ENCODE measurements at places on chromosomes 3 and 15.

DNA sequence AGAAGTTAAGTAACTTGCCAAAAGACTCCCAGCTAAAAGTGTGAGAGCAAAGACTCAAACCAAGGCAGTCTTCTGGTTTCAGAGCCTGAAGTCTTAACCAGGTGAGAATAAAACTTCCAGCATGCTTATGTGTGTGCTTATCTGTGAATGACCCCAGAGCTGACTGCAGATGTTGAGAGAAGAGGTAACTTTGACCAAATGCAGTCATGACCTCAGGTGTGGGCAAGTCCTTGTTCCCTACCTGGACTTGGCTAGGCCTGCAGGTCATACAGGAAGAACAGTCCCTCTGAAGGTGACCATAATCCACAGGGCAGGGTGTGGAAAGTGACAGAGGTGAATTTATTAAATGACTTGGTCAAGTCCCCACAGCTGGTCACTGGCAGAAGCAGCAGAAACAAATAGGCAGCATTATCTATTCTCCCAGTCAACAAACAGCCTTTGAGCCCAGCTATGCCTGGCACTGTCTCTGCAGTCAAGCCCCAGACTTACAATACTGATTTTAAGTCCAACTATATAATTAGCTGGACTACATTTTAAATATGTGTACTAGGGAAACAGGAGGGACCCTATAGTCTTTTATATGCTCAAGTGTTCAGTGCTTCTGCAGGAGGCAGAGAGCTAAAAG is 3.0 kb upstream of the CPEB1 start:
- DNase-seq: no peak

GRCh38 chr3:45350680-45351079 is 37.7 kb upstream of the LARS2 start:
- no peak for DNase-seq

DNA sequence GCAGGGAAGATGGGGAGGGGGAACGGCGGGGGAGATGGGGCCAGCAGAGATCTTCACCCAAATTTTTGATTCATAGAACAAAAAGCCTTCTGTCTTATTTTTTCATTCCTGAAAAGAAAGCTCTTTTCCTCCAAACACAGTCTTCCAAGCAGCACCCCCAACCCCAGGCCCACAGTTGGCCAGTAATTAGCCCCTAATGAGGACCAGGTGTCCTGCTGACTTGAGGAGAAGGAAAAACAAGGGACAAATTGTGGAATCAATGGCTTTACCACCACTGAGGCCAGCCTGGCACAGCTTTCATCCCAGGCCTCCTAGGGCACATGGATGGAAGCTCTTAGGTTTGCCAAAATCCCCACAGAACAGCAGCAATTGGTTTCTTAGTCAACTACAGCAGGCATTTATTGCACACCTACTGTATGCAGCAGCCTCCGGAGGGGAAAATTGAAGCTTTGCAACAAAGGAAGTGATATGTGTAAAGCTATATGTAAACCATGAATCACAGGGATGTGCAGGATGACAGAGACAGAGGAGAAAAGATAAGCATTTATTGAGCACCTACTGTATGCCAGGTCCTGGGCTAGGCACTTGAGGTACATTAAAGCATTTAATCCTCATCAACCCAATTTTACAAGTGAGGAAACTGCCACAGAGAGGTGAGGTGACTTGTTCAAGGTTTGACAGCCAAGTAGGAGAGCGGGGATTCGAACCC is 199.5 kb downstream of the TBC1D2B start:
- no peak for DNase-seq

DNA sequence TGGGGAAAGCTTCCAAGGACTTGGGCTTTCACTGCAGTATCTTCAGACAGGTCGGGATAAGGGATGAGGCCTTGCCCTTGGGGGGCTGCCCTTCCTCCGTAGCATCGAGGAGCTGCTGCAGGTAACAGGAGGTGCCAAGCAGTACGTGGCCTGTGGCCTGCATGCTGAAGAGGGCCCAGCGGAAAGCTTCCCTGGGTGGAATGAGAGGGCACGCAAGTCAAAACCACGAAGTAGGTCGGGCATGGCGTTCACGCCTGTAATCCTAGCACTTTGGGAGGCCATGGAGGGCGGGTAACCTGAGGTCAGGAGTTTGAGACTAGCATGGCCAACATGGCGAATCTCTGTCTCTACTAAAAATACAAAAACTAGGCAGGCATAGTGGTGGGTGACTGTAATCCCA is 12.9 kb downstream of the CIDEC start:
- DNase-seq: no peak

DNA sequence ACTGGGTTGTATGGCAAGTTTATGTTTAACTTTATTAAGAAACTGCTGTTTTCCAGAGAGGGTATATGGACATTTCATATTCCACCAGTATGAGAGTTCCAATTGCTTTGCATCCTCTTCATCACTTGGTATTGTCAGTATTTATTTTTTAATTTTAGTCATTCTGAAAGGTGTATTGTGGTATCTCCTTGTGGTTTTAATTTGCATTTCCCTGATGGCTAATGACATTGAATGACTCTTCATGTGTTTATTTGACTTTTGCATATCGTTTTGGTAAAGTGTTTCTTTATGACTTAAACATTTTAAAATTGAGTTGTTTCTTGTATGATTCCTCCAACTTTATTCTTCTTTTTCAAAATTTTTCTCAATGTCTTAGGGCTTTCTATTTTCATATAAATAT is 44.4 kb downstream of the IL1RAP start:
- no peak for DNase-seq

DNA sequence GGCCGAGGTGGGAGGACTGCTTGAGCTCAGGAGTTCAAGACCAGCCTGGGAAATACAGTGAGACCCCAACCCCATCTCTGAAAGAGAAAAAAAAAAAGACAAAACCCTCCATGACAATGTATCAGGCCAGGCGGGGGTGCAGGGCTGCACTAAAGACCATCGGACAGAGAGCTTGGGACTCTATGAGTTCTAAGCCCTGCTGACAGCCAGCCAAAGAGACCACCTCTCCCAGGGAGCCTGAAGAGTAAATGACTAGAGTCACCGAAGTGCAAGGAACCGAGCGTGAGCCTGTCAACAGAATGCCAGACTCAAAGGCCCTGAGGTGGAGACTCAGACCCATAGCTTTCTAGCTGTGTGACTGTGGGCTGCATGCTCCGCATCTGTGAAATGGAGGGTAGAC is 12.5 kb downstream of the POC1A start:
- no peak for DNase-seq

- no peak for DNase-seq
Measured at GRCh38 chr3:179244878-179245277, 6.0 kb downstream of the KCNMB3 start.

GRCh38 chr3:156483426-156483825 is 71.5 kb downstream of the SSR3 start:
- no peak for DNase-seq

GRCh38 chr3:32177702-32178198 is 60.7 kb upstream of the CMTM8 start:
- DNase-seq: no peak

DNA sequence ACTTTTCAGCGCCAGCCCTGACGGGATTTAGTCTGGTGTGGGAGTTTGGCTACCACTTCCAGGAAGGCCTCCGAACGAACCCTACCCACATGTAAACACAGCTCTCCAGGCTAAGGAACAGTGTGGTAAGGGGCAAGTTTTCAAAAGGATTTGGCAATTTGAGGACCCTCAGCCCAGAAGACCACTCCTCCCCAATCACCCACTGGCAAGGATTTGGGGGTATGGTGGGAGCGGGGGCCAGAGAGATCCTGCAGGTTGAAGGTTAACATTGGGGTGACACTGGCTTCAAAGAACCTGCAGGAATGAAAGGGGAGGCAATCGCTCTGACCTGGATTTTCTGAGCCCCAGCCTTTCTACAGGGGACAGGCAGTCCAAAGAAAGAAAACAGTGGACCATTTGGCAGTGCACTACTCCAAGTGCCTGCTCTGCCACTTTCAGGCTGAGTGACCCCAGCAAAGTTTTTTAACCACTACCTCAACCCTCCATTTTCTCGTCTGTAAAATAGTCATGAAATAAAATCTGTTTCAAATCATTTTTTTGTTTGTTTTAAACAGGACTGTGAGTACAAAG is 34.5 kb downstream of the ZIC4 start:
- no peak for DNase-seq

- DNase-seq: no peak
Measured at GRCh38 chr3:39548282-39548681, 80.8 kb downstream of the MOBP start.

DNA sequence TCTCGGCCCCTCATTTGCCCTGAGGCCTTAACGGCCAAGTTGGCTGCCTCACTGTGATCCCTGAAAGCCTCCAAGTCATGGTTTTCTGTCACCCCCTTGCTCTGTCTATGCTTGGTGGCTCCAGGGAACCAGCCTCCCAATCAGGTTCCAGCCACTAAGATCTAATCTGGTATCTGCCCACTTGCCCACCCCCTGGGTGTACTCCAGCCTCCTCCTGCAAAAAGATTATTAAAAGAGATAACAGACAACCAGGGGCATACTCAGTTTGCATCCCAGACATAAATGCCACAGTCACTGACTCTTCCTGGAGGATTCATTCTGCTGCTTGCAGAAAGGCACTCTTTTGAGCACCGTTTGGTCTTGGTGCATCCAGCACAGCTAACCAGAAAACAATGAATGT is 103.9 kb downstream of the NTRK3 start:
- DNase-seq: no peak

DNA sequence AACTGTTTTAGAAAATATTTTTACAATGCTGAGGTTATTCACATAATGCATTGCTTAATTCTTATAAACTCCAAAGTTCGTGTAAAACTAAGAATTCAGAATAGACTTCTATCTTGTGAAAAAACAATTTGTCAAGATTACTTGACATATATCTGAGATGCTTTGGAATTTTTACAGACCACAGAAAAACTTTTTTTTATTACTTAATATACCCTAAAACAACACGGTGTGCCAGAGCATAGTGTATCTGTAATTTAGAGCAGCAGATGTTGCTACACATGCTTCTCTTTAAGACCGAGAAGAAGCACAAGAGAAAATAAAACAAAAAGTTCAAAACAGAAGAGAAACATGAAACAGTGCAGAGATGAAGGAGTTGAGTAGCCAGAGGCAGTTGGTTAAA is 26.4 kb downstream of the ASB7 start:
- DNase-seq: no peak

DNA sequence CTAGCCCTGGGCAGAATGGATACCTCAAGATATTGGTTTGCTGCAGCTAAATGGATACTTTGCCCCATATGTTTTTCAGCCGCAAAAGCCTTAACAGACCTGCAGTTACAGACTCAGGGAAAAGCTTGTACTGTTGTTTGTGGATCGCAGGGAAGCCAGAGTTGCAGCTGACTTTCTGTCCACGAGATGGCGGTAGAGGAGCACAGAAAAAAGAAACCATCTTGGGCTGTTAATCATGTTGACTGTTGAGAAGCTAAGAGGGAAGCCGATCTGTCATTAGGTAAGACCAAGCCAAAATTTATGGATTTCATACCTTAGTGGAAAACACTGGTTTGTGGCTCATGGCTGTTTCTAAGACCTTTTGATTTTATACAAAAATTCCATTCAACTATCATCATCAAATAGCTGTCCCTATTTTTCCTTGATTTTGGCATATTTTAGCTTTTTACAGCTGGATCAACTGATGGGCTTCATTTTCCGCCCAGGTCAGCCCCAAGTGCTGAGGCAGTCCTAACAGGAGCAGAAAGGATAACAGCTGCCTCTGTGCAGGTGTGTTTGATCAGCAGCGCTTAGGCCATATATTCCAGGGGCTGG is 205.7 kb upstream of the ZPLD1 start:
- peak; percentile 60 for DNase-seq

DNA sequence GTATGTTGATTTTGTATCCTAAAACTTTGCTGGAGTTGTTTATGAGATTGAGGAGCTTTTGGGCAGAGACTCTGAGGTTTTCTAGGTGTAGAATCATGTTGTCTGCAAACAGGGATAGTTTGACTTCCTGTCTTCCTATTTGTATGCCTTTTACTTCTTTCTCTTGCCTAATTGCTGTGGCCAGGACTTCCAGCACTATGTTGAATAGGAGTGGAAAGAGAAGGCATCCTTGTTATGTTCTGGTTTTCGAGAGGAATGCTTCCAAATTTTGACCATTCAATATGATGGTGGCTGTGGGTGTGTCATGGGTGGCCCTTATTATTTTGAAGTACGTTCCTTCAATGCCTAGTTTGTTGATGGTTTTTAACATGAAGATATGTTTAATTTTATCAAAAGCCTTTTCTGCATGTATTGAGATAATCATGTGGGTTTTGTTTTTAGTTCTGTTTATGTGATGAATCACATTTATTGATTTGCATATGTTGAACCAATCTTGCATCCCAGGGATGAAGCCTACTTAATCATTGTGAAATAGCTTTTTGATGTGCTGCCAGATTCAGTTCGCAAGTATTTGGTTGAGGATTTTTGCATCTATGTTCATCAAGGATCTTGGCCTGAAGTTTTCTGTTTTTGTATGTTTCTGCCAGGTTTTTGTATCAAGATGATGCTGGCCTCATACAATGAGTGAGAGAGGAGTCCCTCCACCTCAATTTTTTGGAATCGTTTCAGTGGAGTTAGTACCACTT is 188.1 kb downstream of the MINAR1 start:
- DNase-seq: no peak

DNA sequence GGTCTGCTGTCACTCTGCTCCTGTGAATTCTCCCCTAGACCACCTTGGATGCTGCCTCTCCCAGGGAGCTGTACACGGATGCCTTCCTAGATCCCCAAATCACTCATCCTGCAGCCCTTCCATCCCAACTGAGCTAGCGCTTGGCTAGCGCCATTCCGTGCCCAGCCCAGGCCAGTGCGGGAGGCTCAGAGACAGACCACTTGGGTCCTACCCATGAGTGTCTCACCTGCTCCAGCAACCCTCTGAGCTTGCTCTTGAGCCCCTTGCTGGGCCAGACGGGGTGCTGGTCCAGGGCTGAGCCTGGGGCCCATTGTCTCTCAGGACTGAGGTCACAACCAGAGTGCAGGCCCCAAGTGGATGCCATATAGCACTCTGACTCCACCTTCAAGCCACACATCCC is 17.7 kb downstream of the SH2D7 start:
- DNase-seq: no peak

DNA sequence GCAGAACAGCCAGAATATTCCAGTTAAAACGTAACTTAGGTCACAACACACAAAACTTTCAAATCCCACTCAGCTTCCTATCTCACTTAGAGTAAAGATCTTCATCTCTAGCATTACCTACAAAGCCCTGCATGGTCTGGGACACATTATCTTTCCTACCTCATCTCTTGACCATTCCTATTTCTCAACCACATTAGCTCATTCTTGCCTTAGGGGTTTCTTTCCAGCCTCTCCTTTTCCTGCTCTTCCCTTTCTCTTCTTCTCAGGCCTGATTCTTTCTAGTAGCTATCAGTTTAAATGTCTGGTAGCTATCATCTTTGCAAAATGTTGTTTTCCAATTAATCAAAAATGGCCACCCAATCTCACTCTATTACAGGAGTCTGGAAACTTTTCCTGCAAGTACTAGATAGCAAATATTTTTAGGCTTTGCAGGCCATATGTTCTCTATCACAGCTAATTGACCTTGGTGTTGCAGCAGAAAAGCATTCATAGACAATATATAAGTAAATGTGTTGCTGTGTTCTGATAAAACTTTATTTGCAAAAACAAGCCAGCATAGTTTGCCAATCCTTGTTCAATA is 15.1 kb upstream of the CBLB start:
- no peak for DNase-seq

All from stimulated activated CD4-positive, alpha-beta T cell treated with anti-CD3 and anti-CD28 coated beads, TNF-alpha, amount 100 ng/mL, for 1 hour (primary cell).